Mucosa of gallbladder (tissue), 1 donor: ENCODE measurements at places on chromosomes 13 and 19. TPM values are rescaled to one million over a fixed set of nuclear protein-coding genes. Genes with fewer than 3 reads are reported as not detected.

CCL25 gene
- not detected for total RNA-seq

CALR3 gene
- not detected for total RNA-seq

CABP5 gene
- not detected for total RNA-seq

LSM14A gene
- total RNA-seq: 91.3 TPM

YJEFN3 gene
- 8.9 TPM for total RNA-seq

C3 gene
- 486 TPM for total RNA-seq

IFNL1 gene
- not detected for total RNA-seq

C5AR2 gene
- 1.6 TPM for total RNA-seq

PNMA8B gene
- 5.3 TPM for total RNA-seq

TTYH1 gene
- 2.7 TPM for total RNA-seq

CD70 gene
- total RNA-seq: not detected

MCF2L gene
- total RNA-seq: 91.8 TPM

RNF113B gene
- not detected for total RNA-seq

REEP6 gene
- 80.5 TPM for total RNA-seq

WDR88 gene
- not detected for total RNA-seq

ZNF154 gene
- 11.7 TPM for total RNA-seq

OLFM2 gene
- total RNA-seq: 10.8 TPM

MYO16 gene
- total RNA-seq: 0.20 TPM

C19orf67 gene
- total RNA-seq: not detected

DIAPH3 gene
- total RNA-seq: 1.0 TPM
